ENCODE measurements at places on chromosomes 3 and 15. TPM values are rescaled to one million over a fixed set of nuclear protein-coding genes. Genes with fewer than 3 reads are reported as not detected.

Gene PRSS50
- total RNA-seq: not detected

Gene CLDN16
- 0.06 TPM for total RNA-seq

Gene CAPN3
- total RNA-seq: not detected

Gene ST6GAL1
- total RNA-seq: 3.2 TPM

Gene TMEM207
- not detected for total RNA-seq

Gene ZCWPW2
- 0.06 TPM for total RNA-seq

Gene MB21D2
- total RNA-seq: 4.9 TPM

Gene BAHD1
- 10.5 TPM for total RNA-seq

Gene TMEM89
- not detected for total RNA-seq

Gene C3orf85
- total RNA-seq: not detected

Gene TMC3
- total RNA-seq: not detected

Gene SLC38A3
- total RNA-seq: 0.01 TPM

Gene DNAJA4
- not detected for total RNA-seq

Gene TMEM108
- total RNA-seq: not detected

Gene STARD5
- 2.2 TPM for total RNA-seq

Gene GPR160
- 1.8 TPM for total RNA-seq

Gene NTRK3
- 22.2 TPM for total RNA-seq

Gene FSIP1
- total RNA-seq: 1.1 TPM

Gene MASP1
- not detected for total RNA-seq

Gene IL12A
- 1.2 TPM for total RNA-seq

Gene VEPH1
- 0.10 TPM for total RNA-seq

Gene TTLL13
- 0.48 TPM for total RNA-seq

Gene MUC20
- total RNA-seq: 0.56 TPM

Gene GOLGA8S
- total RNA-seq: 0.15 TPM

Gene SPATA12
- 0.44 TPM for total RNA-seq

Gene PTX3
- 0.81 TPM for total RNA-seq

Gene NR2E3
- 0.38 TPM for total RNA-seq

Gene ARPP21
- not detected for total RNA-seq

Gene CELF6
- not detected for total RNA-seq

Gene SEMA6D
- total RNA-seq: not detected

Gene GALNT15
- total RNA-seq: 0.03 TPM

Gene THPO
- total RNA-seq: not detected

Gene PLSCR2
- not detected for total RNA-seq

Gene FBLN2
- total RNA-seq: 2.8 TPM

Gene SERPINI2
- total RNA-seq: not detected
